NCI-H2029 treated with DMSO at 0.1 percent for 48 hours (cell line): ENCODE measurements at places on chromosomes 12 and 14.

DNA sequence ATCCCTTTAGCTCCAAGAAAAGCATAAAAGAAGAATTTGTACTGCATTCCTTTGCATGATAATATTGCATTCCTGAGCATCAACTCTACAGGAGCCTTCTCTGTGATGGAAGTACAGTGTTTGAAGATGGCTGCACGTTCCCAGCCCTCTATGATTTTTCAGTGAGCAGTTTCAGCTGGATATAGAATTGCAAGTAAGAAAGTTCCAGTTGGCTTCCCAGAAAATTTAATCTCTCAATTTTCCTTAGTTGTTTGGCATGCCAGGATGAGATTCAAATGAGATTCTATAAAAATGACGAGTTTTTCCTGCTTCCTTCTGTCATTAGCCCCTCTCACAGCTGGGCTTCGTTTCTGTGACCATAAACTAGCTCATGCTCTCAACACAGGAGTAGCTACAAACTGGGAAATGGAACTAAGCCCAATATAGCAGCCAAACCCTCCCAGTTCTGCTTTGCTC lies 109.9 kb downstream of the TTC8 start:
- no peak for DNase-seq

DNA sequence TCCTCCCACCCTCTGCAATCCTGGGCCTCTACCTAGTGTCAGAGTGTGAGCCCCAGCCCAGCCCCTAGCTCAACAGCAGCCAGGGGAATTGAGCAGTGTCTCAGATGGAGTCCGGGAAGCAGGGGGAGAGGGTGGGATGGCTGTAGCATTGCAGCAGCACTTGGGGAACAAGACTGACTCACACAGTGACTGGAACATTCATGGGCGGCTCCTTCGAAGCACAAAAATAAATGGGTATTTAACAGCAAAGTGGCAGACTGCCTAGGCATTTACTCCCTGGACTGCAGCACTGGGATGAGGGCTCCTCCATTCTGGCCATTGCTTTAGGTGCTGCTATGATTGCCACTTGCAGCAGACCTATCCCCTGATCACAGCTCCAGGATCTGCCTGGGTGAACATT lies 46.0 kb upstream of the STK38L start:
- no peak for DNase-seq

GRCh38 chr12:47734725-47735480 lies 9.6 kb upstream of the ENDOU start:
- DNase-seq, result no peak

DNA sequence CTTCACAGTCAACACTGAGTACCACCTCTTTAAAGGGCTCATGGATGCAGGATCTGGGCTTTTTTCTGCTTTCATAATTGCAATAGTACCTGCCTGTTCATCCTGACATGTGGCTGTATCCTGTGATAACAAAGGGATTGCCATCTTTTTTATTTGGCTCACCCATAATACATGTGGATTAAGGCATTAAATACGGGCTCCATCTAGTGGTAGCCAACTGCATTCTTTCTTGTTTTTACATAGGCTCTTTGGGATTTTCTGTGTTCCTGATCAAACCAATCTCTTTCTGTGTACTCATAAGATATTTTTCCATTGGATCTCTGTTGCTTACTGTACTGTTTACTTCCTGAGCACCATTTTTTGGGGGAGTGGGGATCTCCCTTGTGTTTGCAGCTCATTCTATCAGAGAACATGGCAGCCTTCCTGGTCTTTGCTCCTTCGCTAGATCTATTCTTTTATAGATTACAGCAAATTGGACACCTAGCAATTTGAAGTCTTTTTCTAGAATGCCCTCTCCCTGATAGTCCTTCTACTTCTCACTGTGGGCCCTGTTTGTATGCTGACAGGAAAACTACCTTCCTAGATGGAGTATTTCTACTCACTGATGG lies 723.4 kb upstream of the MDGA2 start:
- DNase-seq, result peak; percentile 41

DNA sequence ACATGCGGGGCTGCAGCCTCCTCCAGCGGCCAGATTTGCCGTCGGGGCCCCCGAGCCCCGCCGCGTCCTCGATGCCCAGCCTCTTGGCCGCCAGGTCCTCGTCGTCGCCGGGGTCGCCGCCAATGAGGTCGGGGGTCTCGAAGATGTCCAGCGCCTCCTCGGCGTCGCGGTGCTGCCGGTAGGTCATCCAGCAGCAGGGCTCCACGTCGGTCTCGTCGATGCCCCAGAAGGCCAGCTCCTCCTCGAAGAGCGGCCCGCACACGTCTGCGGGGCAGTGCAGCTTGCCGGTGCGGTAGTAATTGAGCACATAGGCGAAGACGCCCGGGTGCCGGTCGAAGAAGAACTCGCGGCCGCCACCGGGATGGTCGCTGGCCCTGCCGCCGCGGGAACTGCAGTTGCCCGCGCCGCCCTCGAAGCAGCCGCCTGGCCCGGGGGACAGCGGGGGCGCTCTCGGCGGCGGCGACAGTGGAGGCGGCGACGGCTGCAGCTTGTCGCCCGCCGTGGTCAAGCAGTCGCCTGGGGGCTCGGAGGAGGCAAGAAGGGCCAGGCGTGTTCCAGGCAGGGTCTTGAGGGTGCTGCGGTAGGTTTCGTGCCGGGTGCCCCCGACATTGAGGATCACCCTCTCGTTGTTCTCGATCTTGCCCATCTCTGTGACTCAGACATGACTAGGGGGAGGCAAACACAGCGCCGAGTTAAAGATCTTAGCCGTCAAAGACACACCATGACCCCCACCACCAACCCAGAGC lies 2.1 kb downstream of the KCNC2 start:
- DNase-seq, result no peak

DNA sequence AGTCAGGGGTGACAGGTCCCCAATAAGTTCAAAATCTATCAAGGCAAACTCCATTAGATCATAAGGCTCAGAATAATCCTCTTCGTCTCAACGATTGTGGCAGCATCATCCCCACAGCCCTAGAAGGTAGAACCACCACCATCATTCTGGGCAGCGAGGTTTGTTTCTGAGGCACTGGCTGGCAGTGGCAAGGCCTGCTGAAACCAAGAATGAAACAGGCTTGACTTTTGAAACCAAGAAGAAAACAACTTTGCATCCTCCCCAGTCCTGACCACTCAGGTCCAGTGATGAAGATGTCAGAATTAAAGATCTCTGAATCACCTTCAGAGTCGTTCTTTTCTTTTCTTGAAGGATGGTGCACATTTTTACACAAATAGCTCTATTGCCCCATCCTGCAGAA lies 152.6 kb upstream of the SYT1 start:
- DNase-seq, result no peak

DNA sequence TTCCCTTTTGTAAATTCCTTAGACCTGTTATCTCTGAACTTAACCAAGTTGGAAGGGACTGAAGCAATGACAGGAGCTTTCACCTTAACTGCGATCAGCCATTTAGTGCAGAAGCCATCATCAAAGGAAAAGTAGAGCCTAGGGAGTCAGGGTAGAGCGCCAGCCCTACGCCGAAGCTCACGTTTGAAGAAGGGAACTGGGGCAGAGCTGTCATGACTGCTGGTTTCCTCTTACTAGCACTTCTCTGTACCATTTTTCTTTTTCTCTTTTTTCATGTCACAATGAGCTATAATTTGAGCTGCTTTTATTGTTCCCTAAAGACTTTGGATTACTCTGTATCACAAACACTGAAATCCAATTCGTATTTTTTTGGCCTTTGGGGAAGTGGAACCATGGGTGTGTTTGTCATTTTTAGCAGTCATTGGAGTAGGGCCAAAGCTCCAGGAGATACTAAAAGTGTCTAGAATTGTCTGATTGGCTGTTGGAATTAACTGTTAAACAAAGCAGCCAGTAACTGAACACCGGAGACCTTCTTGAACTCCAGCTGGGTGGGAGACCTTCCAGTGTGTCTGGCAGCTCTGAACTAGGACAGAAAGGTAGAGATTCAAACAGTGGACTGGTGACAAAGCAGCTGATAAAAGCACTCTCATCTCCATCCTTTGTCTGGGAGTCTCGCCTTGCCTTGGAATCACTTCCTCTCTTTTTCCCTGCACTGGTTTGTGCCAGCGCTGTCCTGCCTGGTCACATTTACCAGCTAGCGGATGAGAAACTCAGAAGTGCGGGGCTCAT lies 9.1 kb downstream of the MTRFR start:
- DNase-seq, result peak; percentile 95
